Kidney epithelial cell (primary cell): ENCODE measurements at places on chromosomes 16 and 17. TPM values are rescaled to one million over a fixed set of nuclear protein-coding genes. Genes with fewer than 3 reads are reported as not detected.

Gene PLA2G10
- total RNA-seq = not detected in 2 replicates

Gene SETD1A
- total RNA-seq = 7.2 TPM in 2 replicates

Gene MILR1
- total RNA-seq = not detected in 2 replicates

Gene TBC1D3E
- not detected in 2 replicates for total RNA-seq

Gene KRT25
- total RNA-seq = not detected in 2 replicates

Gene FGF11
- total RNA-seq = 1.5 and 1.8 TPM in 2 replicates

Gene ACSF2
- 12.7 and 24.8 TPM in 2 replicates for total RNA-seq

Gene PSMC5
- total RNA-seq = 64.8 and 77.6 TPM in 2 replicates

Gene SECTM1
- total RNA-seq = 0.07 TPM in 1 of 2 replicates, not detected in the other

Gene CFAP97D1
- total RNA-seq = not detected in 2 replicates

GRCh38 chr17:11279776-11280344, 38.8 kb downstream of the SHISA6 start:
- DNase-seq = no peak

- no peak for DNase-seq
Observed at GRCh38 chr17:77089124-77089490, 51.7 kb upstream of the SEC14L1 start.

GRCh38 chr17:40014375-40014980, 762 bp upstream of the CSF3 start:
- DNase-seq = no peak

DNA sequence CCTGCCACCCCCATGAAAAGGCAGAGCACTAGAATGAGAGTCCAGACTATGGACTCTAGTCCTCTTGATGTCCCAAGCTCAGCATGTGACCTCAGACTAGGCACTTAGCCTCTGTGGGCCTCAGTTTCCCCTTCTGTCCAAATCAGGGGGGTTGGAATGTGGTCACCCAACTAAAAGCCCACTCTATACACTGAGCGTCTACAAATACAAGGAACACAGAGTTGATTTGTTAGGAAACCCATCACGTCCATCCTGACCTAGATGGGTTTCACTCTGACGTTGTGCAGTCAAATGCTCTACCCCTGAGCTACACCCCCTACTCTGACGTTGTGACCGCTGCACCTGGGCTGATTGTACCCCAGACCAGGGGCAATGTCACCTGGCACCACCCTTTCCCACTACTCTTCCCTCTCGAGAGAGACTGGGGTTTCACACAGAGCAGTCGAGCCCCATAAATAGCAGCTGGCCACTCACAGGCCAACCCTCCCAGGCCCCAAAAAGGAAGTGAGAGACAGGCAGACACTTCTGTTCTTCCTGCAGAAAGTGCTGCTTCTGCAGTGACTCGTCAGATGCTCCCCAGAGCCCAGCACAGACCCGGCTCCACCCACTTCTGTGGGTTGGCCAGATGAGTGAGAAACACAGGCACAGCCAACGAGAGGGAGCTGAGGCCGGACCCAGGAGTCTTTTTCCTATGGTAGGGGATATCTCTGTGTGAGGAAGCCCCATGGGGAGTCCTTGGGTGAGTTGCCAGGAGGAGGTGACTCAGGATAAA, 16.1 kb upstream of the TNFRSF13B start:
- no peak for DNase-seq

GRCh38 chr16:8733849-8734540, 59.6 kb downstream of the ABAT start:
- no peak for DNase-seq

DNA sequence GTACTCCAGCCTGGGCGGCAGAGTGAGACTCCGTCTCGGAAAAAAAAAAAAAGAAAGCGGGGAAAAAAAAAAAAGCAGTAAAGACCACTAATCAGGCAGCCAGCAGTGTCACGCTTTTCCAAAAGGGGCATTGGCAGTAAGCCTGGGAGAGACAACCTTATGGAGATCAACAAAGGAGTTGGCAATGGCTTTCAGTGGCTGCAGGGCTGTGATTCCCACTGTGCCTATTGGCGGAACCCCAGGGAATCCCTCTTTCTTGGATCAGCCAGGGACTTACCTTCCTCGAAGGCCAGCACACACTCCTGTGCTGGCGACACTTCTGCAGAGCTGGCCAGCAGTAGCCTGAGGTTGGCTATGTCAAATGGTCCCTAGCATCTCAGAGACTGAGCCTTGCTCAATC, 43.2 kb upstream of the ZFHX3 start:
- DNase-seq = no peak

GRCh38 chr17:49201481-49201927, 8.9 kb downstream of the GNGT2 start:
- no peak for DNase-seq

GRCh38 chr17:66610361-66611133, 224.4 kb upstream of the CACNG5 start:
- DNase-seq = no peak

DNA sequence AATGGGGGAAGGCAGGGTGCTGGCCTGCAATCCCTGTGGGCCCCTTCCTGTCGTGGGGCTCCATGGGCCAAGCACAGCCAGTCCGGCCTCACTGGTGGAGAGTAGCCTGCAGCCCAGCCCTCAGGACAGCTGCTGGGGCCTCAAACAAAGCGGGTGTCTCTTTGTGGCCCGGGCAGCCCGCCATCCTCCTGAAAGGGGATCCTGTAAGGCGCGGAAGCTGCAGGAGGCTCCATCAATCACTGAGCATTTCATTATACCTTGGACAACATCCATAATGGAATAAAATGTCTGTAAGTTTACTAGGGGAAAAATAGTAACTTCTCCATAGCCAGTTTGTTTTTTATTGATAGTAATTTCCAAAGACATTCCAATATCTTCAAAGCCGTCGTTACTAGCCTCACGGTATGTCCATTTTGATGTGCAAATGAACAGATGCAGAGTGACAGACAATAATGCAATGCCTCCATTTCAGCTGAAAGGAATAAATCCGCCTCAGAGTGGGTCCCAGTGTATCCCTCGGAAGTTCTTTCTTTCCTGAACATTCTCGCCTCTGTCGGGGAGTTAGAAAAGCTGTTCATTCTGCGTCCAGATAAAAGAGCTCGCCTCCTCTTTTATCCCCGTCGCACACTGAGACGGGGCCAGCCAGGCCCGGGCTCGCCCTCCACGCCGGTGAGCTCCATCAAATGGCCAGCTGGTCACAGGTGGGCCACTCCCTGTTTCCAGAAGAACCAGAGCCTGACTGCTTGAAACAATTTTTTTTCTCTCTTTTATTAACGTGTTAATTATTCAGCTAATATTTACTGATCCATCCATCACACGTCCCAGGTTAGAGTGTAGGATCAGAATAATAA, 14.4 kb downstream of the WSCD1 start:
- no peak for DNase-seq

GRCh38 chr16:1042866-1043265, 29.7 kb upstream of the SSTR5 start:
- no peak for DNase-seq

GRCh38 chr16:25106567-25107465, 4.7 kb upstream of the LCMT1 start:
- DNase-seq = no peak

DNA sequence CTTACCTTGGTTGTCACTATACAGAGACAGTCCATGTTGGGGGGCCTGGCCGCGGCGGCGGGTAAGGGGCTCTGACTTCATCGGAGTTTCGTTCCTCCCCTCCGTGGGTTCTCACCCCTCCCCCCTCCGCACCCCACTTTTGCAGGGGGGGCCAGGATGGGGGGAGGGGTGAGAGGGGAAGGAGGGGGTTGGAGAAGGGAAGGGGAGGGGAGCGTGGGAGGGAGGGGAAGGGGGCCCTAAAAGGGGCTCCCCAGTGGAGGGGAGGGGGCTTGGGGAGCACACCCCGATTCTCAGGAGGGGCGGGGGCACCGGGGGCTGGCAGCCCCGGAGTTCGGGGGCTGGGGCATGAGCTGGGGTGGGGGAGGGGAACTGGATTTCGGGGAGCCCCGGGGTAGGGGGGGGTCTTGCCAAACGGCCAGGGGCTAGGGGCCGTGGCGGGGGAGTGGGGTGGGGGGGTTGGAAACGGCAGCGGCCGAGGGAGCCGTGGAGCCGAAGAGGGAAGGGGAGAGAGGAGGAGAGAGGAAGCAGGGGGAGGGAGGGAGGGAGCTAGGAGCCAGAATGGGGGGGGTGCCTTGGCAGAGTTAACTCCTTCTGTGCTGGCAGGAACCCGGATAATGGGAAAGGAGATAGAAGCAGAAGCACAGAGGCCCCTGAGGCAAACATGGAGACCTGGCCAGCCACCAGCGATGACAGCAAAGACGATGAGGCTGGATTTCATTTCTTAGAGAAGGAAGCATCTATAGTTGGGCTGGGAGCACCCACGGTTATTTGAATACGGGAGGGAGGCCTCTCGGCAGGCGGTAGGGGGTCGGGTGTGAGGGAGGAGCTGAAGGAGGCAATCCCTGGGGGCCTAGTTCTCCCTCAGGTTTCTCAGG, 2.3 kb downstream of the DLG4 start:
- no peak for DNase-seq

DNA sequence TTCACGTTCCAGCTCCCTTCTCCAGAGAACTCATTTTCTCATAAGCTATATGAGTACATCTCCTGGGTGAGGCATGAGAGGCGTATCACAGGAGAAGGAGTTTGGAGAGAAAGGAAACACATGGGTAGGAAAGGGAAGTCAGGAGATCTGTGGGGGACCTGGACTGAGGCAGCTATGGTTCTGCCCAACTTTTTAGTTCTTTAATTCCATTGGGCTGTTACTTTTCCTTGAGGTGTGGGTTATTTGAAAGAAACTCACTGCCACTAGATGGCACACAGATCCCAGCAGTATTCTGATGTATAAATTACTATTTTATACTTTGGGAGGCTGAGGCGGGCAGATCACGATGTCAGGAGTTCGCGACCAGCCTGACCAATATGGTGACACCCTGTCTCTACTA, 63.6 kb downstream of the NUP93 start:
- DNase-seq = no peak

GRCh38 chr17:78706271-78706915, 75.7 kb downstream of the CYTH1 start:
- peak; percentile 91 for DNase-seq

- DNase-seq = no peak
Observed at GRCh38 chr16:87728026-87728425, 37.8 kb downstream of the KLHDC4 start.

DNA sequence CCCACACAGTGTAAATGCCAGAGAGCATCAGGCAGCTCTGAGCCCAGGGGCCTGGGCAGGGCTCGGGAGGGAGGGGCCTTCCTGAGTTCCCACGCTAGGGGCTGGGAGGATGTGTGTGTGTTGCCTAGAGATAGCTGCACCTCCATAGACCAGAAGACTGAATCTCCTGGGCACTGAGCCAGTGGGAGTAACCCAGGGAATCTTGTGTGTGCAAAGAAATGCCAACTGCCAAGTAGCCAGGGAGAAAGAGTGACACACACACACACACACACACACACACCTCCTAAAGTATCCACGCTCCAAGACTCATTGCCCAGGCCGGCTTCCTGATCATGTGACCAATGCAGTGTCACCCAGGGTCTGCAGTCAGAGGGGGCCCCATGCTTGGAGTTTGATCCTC, 166.2 kb upstream of the RPL38 start:
- DNase-seq = no peak

DNA sequence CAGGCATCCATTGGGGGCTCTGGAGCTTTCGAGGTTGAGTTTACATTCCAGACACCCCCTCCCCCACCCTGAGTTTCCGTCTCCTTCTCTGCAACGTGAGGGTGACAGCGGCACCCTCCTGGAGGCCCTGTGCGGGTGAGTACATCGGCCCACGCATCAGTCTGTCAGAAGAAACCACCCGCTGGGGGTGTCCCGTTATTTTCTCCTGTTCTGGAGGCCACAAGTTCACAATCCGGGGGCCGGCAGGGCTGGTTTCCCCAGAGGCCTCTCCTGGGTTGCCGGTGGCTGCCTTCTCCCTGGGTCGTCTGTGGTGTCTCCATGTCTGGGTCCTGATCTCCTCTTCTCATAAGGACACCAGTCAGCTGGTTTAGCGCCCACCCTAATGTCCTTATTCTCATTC, 35.7 kb downstream of the GSE1 start:
- DNase-seq = no peak

DNA sequence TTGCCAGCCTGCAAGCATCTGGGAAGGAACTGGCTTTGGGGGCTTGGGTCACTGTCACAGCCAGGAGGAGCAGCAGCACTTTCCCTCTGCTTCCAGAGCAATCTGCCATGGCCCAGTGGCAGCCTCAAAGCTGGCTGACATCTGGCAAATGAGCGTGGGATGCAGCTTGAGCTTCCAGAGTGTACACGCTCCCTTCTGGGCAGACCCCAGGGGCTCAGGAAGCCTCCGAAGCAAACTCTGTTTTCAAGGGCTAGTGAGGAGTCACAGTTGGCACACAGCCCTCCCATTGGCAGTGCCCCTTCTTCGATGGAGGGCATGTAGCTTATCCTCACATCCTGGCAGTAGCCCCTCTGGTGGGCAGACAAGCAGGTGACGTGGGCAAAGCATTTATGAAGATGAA, 249.6 kb downstream of the ENGASE start:
- no peak for DNase-seq

GRCh38 chr17:69282002-69282401, 44.9 kb downstream of the ABCA5 start:
- DNase-seq = no peak

DNA sequence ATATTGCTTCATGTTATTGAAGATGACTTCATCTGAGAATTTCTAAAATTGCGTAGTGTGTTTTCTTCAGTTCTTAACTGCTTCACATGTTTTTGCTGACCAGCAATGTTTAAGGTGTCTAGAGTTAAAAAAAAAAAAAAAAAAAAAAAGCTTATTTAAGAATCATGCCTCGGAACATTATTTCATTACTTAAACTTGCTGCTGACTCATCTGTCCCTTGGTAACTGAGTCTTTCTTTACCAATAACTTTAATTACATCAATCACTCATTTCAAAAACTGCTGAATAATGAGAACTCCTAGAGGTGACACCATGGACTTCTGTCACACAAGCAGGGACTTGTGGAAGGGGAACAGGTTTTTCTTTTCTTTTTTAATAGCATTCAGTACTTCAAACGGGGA, 16.2 kb downstream of the IRX5 start:
- no peak for DNase-seq

DNA sequence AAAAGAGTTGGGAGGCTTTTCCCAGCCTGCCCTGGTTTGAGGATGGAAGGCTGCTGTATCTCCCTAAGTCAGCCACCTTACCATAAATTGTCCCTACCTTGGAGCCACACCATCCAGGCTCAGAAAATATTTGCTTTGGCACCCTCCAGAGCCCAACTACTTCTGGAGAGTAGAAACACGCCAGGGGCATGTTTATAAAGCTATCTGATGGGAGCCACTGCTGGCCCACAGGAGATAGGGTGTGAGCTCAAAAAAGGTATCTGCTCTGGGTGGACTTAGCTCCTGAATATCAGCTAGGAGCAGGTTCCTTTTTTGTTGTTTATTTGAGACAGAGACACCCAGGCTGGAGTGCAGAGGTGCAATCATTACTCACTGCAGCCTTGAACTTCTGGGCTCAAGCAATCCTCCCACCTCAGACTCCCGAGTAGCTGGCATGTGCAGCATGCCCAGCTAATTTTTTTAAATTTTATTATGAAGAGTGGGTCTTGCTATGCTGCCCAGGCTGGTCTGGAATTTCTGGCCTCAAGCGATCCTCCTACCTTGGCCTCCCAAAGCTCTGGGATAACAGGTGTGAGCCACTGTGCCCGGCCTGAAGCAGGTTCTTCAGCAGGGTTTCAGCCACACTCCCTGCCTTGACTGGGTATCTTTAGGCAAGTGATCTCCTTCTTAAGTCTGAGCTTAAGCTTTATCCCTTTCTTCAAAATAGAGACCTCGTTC, 147.1 kb downstream of the SALL1 start:
- no peak for DNase-seq

GRCh38 chr17:37106049-37106448, 157.3 kb downstream of the AATF start:
- DNase-seq = no peak
